ENCODE measurements at places on chromosomes 12 and 14. TPM values are rescaled to one million over a fixed set of nuclear protein-coding genes. Genes with fewer than 3 reads are reported as not detected.

The DHRS4L2 gene
- total RNA-seq, result 8.4 TPM

The YARS2 gene
- 22.3 TPM for total RNA-seq

The AMN gene
- 0.07 TPM for total RNA-seq

The RTL1 gene
- not detected for total RNA-seq

Data from smooth muscle cell of the pulmonary artery (primary cell).